ENCODE measurements at places on chromosomes 4 and X.

DNA sequence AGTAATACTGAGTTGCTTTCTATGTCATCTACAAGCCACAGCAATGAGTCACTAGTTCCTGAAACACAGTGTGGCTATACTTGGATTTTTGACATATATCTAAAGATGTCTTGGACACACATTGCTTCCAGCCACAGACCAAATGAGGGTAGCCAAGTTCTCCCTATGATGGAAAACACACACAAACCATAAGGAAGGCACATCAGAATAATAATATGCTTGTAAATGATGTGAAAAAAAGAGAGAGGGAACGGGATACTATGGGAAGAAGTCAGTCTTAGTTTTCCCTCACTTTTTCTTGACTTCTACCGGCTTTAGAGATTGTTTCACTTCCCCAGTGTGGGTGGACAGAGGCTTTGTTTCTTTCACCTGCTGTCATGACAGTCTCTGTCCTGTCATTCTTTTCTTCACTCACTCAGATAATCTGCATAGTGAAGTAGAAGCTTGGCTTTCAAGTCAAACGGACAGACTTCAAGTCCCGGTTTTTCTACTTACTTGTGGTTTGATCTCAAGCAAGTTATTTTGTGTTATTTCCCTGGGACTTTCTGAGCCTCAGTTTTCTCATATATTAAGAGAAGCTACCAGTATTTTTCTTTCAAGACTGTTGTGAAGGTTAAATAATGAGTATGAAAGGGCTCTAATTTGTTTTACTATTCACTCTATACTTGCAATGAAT, 34.7 kb downstream of the P2RY10 start:
- peak; percentile 33 for DNase-seq

GRCh38 chr4:74830928-74831327, 36.6 kb upstream of the BTC start:
- DNase-seq, result peak; percentile 38

DNA sequence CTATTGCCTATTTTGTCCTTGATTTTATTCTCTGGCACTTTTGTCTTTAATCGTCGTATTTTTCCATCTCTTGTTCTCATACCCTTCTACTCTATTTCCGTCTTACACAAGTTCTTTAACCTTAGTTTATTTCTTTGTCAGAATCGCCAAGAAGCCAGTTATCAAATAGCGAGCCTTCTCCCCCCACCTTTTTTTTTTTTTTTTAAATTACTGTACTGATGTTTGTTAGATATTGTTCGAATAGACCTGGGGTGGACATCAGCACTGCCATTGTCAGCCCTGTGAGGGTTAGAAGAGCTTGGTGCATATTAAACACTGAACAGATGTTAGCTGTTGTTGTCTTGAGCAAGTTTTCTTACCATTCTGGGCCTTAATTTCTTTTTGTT, 1.2 kb downstream of the SPCS3 start:
- DNase-seq, result no peak

DNA sequence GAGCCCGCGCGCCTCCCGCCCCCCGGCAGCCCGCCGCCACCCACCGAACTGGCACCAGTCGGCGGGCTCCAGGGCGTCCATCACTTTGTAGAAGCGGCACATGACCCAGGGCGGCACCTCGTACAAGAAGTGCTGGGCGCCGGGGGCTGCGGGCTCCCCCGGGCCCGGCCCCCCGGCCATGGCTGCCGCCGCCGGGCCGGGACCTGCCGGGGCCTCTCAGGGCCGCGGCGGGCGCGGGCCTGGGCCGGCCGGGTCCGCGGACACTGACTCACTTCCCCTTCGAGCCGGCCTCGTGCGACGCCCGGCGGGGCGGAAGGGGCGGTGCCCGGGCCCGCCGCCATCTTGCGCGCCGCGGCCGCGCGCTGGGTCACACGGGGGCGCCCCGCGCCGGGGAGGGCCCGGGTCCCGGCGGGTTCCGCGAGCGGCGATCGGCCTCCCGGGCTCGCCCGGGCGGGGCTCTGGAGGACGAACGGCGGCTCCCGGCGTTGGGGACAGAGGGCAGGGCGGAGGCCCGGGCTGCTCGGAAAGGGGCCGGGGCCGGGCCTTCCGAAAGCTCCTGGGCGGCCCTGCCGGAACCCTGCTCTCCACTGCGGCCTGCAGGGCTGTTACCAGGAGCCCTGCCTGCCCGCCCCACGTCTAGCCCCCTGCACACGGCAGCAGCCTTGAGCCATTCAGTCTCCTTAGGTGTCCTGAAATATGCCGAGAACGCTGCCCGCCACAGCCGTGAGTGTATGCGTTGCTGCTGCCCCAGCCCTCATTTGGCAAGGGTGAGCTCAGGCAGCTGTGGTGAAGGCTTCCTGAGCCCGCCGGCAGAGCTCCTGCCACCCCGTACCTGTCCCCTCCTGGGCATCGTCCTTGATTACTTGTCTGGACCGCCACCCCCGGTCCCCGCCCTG, at the start of gene IRAK1:
IRAK1 (minus strand) TSS at position 270 of the 896 bp plus-strand sequence; CDS start at position 180, 90 bp downstream.
- peak; percentile 81 for DNase-seq

DNA sequence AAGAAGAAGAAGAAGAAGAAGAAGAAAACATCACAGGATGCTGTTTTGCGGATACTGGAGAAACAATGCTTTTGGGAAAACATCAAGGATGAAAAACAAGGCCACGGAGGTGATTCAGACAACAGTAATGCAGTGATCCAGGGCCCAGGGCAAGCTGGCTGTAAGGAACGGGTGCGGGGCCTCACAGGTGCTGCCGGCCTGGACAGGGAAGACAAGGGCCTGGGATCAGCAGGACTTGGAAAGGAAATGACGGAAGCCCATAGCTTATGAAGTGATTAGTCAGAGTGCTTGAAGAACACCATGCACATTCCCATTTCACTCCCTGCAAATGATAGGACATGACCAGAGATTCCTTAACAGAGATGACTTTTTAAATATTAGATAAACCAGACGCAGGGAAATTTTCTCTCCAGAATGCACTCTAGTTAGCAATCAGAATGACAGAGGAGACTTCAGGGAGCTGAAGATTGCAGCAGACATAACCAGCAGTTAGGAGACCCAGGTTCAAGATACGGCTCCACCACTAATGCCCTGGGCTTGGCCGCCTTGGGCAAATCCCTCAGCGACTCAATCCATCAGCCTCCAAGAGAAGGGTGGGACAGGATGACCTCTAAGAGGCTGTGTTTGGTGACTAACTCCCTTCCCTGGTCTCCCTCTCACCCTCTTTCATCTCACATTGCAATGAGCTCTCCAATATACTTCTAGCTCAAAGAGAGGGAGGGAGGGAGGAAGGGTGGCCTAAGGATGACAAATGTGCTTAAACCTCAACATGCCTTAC, 54.1 kb downstream of the APBB2 start:
- no peak for DNase-seq

- no peak for DNase-seq
Observed at GRCh38 chrX:149652232-149652981, 20.8 kb upstream of the TMEM185A start.

GRCh38 chrX:14927401-14927800, 54.2 kb downstream of the MOSPD2 start:
- no peak for DNase-seq

GRCh38 chrX:118694638-118695037, 32.8 kb upstream of the IL13RA1 start:
- DNase-seq, result peak; percentile 31

GRCh38 chr4:34170946-34171345, 2073.4 kb downstream of the ARAP2 start:
- no peak for DNase-seq

- DNase-seq, result no peak
Observed at GRCh38 chr4:173264245-173264644, 69.9 kb downstream of the HMGB2 start.

- DNase-seq, result peak; percentile 57
Observed at GRCh38 chr4:3402491-3403347, 39.0 kb upstream of the HGFAC start.

- no peak for DNase-seq
Observed at GRCh38 chrX:47802589-47802988, 34.1 kb upstream of the ZNF81 start.

DNA sequence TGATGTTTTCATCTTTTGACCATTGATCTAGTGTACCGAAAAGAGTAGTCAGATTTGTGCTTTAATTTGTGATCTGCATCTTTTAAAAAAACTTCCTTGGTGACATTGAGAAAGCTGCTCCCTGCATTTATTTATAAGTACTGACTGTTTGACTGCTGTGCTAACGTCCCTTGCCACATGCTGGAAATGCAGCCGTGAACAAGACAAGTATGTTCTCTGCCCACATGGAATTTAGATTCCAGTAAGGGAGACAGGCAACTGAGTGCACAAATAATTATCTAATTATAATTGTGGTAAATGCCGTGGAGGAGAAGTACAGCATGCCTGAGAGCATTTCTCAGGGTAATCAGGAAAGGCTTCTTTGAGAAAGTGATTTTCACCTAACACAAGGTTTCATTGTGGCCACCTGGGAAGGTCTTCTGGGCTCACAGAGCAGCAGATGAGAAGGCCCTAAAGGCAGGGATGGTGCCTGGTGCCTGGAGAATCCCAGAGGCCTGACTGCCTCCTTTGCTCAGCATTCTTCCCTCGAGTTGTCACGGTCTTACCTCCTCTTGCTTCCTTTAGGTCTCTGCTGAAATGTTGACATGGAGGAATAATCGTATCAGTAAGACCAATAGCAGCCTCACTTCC, 55.8 kb downstream of the PTTG2 start:
- DNase-seq, result no peak
